H9 (cell line): ENCODE measurements at places on chromosomes 7 and 10.

DNA sequence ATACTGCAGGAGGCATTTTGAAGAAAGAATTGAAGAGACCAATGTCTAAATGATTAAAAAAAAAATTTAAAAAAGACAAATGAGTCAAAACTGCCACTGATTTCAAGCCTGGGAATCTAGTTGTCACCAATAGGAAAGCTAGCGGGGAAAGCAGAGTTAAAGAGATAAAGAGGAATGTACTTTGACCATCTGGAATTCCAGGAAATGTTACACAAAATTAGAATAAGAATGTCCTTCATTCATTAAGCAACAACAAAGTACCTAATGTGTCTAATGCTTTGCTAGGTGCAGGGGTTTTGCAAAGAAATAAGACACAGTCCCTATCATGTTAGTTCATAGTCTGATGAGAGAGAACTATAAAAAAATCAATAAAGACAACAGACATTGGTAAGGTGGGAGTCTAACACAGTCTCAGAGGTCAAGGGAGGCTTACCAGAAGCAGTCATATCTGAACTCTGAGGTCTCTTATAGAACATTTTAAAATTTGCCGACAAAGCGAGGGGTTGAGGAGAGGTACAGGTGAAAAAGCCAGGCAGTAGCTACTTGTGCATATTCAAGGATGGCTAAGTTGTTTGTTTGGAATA lies 8.8 kb upstream of the TYSND1 start:
- no peak for DNase-seq

- DNase-seq = no peak
Measured at GRCh38 chr7:47521011-47521795, 60.7 kb downstream of the TNS3 start.

- no peak for DNase-seq
Measured at GRCh38 chr7:80039251-80039884, 95.3 kb upstream of the GNAI1 start.

- no peak for DNase-seq
Measured at GRCh38 chr10:98224509-98224908, 43.5 kb downstream of the LOXL4 start.

DNA sequence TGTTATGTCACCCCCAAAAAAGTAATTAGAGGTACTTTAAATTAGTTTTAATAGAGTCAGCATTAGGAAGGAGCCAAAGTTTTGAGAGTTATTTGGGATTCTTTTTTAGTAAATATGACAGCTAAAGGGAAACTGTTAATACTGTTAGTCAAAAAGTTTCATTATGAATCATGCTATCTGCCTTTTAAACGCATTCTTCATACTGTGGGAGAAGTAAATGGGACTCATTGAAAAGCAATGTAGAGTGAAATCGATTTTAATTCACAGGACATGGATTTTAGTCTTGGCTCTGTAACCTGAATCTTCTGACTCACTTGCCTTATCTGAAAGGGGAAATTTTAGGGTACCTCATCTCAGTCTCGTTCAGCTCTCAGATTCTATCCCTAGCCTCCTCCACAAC lies 105.1 kb downstream of the AASS start:
- DNase-seq = no peak

- DNase-seq = no peak
Measured at GRCh38 chr10:73742454-73742734, 1.8 kb upstream of the SEC24C start.

DNA sequence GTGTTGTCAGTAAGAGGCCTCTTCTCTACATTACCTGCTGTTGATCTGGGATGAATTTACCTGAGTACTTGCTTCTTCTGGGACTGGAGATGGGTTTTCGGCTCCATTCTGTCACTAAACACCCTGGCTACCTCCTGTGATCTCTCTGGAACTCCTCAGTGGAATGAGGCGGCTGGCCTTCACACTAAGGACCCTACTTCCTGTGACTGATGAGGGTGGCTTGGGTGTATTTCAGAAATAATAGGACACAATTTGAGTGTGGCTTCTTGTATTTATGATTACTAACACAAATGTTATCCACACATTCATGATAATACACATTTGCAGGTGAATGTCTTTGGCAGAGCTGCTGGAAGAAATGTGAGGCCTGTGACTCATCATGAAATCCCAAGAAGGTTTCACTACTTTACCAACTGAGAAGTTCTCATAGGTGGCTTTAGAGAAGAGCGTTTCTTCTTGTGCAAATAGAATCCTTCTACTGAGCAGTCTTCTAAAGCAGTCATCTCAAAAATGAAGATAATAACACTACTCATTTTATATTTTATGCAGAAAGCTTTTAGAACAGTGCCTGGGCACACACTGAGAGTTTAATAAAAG lies 21.3 kb upstream of the EVX1 start:
- no peak for DNase-seq

GRCh38 chr10:133403784-133404183 lies 9.8 kb downstream of the MTG1 start:
- DNase-seq = no peak

DNA sequence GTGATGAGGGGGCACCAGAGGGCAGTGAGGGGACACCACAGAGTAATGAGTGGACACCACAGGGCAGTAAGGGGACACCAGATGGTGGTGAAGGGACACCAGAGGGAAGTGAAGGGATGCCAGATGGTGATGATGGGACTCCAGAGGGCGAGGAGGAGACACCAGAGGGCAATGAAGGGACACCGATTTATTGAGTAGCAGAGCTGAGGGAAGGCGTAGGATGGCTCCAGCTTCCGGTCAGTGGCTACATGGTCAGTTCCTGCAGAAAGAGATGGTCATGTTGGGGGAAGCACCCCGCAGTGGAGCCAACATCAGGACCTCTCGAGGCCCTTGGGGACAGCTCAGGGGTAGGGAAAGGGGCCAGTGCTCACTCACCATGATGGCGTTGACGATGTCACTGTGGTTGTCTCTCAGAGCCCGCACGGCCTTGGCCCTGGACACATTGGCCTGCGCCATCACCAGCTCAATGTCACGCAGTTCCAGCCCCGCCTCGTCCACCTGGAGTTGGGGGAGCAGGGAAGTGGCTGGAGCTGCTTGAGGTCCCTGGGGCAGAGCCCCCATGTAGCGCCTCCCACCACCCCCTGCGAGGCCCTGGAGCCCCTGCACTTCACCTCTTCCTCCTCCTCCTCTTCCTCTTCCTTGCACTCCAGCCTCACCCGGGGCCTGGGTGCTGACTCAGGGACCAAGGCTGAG lies 8.4 kb downstream of the NACAD start:
- peak; percentile 22 for DNase-seq

DNA sequence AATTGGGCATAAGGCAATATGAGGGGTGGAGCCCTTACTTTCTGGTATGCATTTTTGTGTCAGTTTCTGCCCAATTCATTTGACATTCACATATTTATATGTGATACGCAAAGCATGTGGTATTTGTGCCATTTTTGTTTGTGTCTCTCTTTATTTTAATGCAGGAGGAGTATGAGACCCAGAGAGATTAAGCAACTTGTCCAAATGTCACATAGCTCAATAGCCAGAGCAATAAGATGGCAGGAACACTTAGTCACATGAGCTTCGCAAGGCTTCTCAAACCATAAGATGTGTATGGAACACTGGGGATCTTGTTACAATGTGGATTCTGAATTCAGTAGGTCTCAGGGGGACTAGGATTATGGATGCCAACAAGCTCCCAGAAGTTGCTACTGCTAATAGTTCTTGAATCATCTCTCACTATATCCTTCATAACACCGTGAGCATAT lies 19.2 kb downstream of the MRLN start:
- DNase-seq = no peak

DNA sequence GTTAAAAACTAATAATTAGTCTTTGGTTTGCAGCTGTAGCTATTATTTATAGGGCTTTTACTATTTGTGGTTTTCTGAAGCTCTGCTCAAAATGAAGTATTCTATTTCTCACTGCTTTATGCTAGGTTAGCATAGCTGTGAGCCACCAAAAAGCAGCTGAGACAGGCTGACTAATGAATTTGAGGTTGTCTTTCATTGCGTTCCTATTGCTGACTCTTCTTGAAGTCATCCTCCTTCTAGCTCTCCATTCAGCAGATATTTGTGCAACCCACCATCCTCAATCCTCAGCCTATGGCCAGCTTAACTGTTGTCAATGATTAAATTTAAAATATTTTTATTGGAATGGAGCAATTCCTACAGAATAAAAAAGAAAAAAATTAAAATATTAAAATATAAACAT lies 2.1 kb upstream of the RALA start:
- no peak for DNase-seq

DNA sequence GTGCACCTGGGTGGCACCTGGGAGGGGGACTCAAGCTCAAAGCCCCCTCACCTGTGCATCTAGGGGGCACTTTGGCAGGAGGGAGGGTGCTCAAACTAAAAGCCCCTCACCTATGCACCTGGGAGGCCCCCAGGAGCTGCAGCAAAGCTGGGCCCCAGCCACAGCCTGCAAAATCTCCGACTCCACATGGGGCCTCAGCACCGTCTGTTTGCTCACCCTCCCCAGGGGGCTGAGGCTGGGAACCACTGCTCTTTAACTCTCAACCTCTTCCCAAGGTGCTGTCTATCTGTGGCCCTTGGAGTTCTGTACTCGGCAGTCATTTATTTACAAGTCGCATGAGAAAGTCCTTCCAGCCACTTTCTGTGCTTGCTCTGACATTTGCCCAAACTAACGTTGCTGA lies 458.4 kb downstream of the DNAJB6 start:
- DNase-seq = no peak

- no peak for DNase-seq
Measured at GRCh38 chr10:103958996-103959395, 7.9 kb upstream of the SLK start.

DNA sequence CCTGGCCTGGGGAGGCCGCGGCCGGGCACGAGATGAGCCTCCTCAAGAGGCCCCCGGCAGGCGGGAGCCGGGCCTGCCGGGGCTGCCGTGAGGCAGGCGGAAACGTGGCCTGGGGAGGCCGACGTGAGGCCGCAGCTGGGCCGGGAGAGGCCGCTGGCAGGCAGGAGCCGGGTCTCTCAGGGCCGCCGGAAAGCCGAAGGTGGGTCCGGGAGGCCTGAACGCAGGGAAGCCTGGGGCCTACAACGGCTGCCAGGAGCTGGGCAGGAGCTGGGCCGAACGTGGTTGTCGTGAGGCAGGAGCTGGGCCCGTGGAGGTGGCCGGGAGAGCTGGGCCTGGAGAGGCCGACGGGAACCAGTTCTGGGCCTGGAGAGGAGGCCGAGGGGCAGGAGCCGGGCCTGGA lies 171.9 kb downstream of the TPST1 start:
- DNase-seq = no peak

DNA sequence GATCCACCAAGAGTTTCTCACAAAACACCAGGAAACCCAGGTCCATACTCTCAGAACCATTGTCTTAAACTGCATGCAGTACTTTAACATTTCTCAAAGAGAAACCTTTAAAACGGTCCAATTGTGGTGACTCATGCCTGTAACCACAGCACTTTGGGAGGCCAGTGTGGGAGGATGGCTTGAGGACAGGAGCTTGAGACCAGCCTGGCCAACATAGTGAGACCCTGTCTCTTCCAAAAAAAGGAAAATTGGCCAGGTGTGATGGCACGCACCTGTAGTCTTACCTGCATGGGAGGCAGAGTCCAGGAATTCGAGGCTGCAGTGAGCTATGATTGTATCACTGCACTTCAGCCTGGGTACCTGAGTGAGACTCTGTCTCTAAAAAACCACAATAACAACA lies 97.5 kb upstream of the OIT3 start:
- no peak for DNase-seq

- DNase-seq = no peak
Measured at GRCh38 chr10:131910663-131911314, 10.0 kb downstream of the PPP2R2D start.

DNA sequence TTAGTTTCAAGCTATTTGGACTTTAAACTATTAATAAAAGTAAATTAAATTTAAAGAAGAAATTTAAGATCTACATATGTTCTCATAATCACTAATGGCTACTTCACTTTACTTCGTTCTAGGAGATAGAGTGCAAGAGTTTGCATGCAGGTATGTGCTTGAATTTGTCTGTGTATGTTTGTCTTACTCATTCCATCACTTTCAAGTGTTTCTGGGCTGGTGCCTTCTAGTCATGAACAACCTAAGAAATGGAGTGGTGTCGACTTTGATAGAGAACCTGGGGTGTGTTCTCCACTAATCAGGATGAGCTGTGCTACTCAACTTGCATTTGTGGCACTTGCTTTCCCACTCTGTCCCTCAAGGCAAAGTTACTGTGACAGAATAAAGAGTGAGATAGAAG lies 169.9 kb downstream of the KCND2 start:
- no peak for DNase-seq

- no peak for DNase-seq
Measured at GRCh38 chr10:1120801-1121211, 64.6 kb downstream of the WDR37 start.

- peak; percentile 91 for DNase-seq
Measured at GRCh38 chr7:30984359-30985107, 20.8 kb downstream of the GHRHR start.

DNA sequence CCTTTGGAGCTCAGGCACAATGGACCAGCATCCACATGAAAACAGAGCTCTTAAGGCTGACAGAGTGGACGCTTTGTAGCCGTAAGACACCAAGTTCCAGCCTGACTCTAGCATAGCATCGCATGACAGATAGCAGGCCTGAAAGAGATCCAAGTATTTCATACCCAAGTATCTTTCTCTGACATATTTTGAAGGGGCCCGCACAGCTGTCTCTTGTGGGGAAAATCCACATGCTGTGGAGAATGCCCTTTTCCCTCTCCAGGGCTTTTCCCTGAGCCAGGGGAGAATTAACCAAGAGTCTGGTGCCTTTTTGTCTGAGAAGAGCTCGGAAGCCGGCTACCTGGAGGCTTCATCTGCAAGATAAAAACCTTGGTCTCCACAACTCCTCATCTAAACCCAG lies 51.0 kb downstream of the CFAP46 start:
- no peak for DNase-seq

DNA sequence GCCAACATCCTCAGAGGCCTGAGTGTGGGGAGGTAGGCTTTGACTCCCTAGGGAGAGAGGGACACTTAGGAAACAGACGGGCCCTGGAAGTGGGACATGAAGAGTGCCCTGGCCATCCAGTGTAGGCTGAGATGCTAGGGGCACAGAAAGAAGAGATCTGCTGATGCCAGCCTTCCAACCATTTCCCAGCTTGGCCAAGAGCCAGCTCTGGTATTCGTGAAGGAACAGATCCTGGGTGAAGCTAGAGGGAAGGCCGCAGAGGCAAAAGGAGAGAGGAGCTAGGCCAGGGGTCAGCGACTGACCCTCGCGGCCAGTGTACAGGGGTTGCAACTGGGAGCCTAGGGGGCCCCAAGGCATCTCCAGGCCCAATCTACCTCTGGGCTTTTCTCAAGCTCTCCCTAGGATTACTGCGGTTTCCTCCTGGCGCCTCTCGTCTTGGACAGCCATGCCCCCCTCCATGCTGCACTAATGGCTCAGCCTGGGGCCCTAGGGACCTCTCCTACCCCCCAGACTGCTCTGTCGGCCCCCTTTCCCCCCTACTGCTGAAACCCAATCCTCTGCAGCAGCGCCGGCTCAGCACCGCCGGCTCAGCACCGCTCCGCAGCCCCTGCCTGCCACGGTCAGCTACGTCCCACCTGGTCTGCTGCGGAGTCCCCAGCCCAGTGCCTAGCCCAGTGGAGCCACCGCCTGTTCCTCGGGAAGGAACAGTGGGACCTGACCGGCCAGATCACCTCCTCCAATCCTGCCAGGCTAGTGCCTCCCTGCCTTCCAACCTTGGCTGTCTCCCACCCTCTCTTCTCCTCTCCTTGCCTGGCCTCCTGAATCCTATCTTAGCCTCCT lies at the start of gene ASIC3:
Gene ASIC3 (plus strand): TSS at position 556 of the 840 bp plus-strand sequence. CDS start 355 bp downstream, outside the sequence.
- DNase-seq = no peak
